Left lung (tissue), 14 donors: ENCODE measurements at places on chromosomes 7 and 10. TPM values are rescaled to one million over a fixed set of nuclear protein-coding genes. Genes with fewer than 3 reads are reported as not detected.

Gene TET1
- total RNA-seq: 1.5 TPM

Gene ATE1
- 24.5 TPM for total RNA-seq

Gene KAT6B
- total RNA-seq: 27.6 TPM

Gene MRPS33
- total RNA-seq: 37.7 TPM
